ENCODE measurements at places on chromosomes 16 and 17.
A peak's percentile ranks its signal among the peaks of the same experiment; 100 is the strongest.

- DNase-seq = no peak
Measured at GRCh38 chr16:27761816-27762215, 211.9 kb downstream of the KATNIP start.

DNA sequence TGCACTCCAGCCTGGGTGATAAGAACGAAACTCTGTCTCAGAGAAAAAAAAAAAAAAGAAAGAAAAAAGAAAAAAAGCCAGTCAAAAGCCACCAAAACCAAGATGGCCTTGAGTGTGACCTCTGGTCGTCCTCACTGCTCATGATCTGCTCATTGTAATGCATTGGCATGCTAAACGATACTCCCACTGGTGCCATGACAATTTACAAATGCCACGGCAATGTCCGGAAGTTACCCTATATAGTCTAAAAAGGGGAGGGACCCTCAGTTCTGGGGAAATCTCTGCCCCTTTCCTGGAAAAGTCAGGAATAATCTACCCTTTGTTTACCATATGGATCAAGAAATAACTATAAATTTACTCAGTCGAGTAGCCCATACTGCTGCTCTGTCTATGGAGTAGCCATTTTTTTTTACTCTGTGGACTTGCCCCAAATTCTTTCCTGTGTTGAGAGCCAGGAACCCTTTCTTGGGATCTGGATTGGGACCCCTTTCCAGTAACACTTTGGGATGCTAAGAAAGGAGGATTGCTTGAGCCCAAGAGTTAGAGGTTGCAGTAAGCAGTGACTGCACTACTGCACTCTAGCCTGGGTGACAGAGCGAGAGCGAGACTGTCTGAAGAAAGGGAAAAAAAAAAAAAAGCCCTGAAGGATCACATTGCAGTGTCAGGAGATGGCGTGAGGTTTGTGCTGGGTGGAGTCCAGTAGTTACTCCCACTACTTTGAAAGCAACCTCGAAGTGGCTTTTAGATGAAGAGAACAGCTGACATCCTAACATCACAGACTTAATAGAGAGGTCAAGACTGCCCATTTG, 3.7 kb upstream of the TMEM231 start:
- DNase-seq = no peak

DNA sequence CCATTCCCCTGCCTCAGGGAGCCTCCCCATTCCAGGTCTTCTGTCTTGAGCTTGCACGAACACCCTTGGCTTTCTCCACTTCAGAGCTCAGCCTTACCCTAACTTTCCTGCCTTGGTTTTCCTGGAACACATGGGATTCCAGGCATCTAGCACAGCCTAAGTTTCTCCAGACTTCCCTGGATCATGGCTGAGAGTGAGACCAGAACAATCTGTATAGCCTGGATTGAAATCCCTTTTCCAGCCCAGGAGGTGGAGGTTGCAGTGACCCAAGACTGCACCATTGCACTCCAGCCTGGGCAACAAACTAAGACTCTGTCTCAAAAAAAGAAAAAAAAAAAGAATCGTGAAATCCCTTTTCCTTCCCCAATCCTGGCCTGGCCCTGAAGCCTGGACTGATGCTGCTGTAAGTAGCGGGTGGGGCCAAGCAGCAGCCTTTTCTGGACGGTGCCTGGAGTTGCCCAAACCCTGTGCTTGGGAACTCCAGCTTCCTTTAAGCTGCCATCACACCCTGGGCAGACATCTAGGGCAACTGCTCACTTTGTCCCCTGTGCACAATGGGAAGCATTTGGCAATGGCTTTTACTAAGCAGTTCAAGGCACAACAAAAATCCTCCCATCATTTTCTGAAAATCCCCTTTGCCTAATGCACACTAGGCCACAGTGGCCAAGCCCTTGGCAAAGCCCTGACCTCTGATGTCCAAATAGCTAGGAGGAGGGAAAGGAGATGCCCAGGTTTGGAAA, 12.0 kb upstream of the SLC16A5 start:
- DNase-seq = no peak

DNA sequence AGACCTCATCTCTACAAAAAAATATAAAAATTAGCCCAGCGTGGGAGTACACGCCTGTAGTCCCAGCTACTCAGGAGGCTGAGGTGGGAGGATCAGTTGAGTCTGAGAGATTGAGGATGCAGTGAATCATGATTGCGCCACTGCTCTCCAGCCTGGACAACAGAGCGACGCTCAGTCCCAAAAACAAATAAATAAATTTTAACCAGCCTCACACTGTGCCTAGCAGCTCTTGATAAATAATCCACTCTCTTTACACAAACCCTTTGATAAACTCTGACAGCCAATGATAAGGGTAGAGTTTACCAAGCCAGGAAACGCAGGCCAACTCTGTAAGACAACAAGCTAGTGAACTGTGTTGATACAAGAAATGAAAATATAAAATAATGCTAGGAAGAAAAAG, 32.7 kb downstream of the LITAF start:
- no peak for DNase-seq

- DNase-seq = no peak
Measured at GRCh38 chr17:30819971-30820705, 4.4 kb downstream of the CRLF3 start.

- no peak for DNase-seq
Measured at GRCh38 chr16:22726868-22727267, 87.1 kb upstream of the HS3ST2 start.

DNA sequence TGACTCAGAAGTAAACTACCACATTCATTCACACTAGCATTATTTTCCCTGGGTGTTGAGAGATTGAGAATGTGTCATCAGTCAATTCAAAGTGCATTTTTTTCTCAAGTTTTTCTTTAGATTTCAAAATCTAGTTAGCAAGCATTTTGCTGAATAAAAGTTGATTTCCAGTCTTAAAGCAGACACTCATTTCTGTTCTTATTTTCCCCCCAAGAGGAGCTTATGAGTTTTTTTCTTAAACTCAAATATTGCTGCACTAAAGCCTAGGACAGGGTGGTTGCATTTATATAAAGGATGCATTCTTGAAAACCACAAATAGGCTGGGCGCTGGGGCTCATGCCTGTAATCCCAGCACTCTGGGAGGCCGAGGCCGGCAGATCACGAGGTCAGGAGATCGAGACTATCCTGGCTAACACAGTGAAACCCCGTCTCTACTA, 15.3 kb downstream of the CDH3 start:
- DNase-seq = no peak

- DNase-seq = peak; percentile 65
Measured at GRCh38 chr17:7351665-7352502, at the start of gene KCTD11. KCTD11 (plus strand) TSS chr17:7352162.

DNA sequence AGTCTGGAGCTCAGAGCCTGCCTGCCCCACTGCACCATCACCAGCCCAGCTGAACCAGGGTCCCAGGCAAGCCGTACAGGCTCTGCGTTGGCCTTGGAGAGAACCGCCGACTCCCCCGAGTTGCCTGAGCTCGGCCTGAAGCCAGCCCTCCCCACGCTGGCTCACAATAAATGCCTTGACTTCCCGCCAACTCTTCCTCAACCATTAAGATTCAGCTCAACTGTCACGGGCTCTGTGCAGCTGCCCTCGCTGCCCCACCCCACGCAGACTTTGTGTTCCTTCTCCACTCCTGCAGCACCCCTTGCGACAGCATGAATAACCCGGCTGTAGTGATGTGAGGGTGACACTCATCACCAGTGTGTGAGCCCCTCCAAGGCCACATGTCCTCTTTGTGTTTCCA, 4.8 kb upstream of the QPRT start:
- no peak for DNase-seq

DNA sequence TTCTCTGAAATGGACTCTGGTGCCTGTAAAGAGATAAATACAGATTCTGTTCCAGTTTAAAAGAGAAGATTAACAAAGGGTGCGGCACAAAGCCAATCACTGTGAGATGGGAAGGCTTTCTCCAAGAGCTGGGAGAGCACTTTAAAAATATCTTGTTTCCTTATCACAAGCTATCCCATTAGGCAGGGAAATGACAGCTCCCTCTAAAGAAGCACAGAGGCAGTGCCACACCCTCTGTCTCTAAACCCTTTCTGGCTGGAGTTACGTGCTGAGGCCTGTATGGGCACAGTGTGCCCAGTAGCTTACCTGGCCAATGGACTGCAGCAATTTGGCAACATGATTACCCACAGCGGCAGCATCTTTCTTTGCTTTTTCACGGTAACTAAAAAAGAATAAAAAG, 9.0 kb upstream of the TERB1 start:
- DNase-seq = no peak

DNA sequence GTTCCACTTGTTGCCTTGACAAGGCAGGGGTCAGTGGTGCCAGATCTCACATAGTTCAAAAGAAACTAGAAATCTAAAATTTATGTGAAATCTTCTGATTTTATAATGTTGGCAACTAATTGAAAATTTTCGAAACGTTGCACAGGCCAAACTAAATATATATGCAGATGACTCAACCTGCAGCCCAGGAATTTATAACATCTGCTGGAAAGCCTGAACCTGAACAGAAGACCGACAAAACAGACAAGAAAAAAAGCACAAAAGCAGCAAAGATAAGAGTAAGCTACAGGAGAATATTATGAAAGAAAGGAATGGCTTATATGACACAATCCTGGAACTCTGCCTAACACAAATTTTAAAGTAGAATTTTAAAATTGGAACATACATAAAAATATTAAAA, 207.6 kb downstream of the CEP112 start:
- DNase-seq = peak; percentile 8

DNA sequence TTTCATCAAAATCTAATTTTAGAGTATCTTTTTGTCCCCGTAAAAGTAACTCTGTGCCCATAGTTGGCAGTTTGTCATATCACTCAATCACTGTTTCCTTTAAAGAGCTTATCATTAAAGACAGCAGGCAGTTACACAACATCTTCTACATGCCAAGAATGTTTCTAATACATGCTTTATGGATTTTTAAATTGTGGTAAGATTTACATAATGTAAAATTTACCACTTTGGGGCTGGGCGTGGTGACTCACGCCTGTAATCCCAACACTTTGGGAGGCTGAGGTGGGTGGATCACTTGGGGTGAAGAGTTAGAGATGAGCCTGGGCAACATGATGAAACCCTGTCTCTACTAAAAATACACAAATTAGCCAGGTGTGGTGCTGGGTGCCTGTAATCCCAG, 687.2 kb downstream of the WWOX start:
- DNase-seq = no peak

DNA sequence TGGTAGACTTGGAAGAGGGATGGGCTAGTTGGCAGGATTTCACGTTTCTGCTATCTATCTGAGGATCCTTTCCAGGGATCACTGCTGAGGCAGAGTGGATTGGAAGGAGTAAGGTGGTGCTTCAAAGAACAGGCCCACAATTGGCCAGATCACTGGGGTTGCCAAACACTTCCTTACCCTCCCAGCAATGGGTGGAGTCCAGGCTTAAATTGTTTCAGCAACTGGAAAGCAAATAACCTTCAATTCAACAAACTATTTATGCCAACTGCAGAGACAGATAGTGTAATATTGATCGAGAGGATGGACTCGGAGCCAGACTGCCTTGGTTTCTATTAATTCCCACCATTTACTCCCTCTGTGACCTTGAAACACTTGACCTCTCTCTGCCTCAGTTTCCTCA, 2.1 kb downstream of the ARRB2 start:
- no peak for DNase-seq

GRCh38 chr17:31274252-31274651, 22.8 kb downstream of the OMG start:
- DNase-seq = peak; percentile 43

DNA sequence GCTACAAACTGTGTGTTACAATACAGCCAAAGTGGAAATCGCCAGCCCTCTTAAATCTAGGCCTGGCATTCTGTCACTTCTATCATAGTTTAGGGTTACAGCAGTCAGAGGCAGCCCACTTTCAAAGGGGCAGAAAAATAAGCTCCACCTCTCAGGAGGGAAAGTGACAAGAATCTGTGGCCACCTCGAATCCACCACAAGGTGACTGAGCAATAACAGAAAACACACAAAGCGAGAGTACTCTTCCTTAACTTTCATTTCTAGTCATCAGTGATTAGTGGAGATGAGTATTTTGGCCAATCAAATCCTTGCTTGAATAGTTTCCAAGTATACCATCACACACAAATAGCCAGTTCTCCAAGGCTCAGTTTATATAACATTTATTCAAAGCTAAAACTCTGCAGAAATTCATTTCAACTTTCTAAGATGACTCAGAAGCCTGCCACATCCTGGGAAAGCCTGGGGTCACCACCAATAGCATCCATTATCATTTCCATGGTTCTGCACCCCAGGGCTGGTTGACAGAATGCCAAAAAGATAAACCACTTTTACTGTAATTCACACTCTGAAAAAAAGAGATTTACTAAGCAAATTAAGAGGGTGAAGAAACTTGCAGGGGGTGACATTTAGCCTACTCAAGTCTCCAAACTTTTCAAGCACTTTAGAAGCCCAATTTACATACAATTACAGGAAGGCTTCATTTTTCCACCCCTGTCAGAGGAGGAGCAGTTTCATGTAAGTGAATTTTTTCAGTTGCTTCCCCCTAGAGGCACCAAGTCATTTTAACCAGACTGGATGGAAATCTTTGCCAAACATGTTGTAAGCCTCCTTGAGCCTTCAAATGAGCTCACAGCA, 66.8 kb downstream of the SALL1 start:
- no peak for DNase-seq

DNA sequence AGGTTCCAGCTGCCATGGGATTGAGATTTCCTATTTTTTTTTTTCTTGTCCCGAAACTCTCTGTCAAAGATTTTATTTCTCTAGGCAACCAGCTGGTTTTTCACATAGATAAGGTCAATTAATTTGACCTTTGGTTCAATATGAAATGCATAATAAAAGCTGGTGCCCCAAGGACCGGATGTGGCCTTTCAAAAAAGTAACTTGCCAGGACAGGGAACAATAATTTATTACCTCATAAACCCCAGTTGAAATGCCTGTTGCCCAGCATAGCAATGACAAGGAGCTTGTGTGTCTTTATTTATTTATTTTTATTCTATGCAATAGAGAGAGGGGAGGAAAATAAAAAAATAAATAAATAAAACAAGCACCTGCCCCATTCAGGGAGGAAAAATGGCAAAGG, 472.7 kb downstream of the KCNJ2 start:
- DNase-seq = no peak

- DNase-seq = no peak
Measured at GRCh38 chr17:492022-492413, 139.4 kb upstream of the RPH3AL start.

GRCh38 chr17:5019475-5019956, 15.7 kb downstream of the SLC52A1 start:
- DNase-seq = no peak

- DNase-seq = no peak
Measured at GRCh38 chr17:9355846-9356245, 219.8 kb downstream of the STX8 start.

GRCh38 chr16:71461686-71462648, at the start of gene ZNF23:
ZNF23 (minus strand) TSS chr16:71462247; CDS start chr16:71456796, 5,451 bp downstream.
- DNase-seq = no peak

All from AG09309 (cell line).